NCI-H524 (cell line): ENCODE measurements at places on chromosomes 13 and 19.
A peak's percentile ranks its signal among the peaks of the same experiment; 100 is the strongest.

DNA sequence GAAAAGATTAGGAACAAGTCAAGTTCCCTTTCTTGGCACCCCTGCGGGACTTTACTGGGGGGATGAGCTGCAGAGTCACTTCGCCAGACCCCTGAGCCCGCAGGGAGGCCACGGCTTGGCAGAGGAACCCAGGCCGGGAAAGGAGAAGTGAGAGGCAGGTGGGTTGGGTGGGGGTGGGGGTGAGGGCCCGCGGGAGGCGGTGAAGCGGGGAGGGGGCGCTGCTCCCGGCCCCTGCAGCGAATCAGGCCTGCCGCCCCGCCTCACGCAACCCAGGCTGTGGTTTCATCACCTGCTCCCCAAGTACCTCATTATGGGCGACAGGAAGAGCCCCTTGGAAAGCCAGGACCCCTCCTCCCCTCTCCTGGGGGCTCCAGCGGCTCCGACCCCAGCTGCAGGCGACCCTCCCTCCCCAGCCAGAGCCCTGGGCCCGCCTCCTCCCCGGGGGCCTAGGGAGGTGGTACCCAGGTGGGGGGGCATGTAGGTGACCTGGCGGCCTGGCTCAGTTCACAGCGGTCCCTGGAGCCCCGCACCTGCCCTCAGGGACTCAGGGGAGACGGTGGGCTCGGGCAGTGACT, 9.5 kb downstream of the MEF2B start:
- no peak for DNase-seq

DNA sequence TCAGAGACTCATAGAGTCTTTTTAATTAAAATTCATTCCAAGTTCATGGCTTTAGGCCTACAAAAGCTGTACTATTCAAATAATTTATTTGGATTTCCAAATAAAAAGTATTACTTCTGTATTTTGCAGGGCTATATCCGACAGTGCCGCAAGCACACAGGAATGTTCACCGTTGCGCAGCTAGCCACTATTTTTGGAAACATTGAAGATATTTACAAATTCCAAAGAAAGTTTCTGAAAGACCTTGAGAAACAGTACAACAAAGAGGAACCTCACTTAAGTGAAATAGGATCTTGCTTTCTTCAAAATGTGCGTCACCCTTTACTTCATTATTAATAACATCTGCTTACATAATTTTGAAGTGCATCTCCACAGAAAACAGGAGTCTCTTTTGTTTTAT, 20.5 kb upstream of the C1QTNF9 start:
- DNase-seq: no peak

DNA sequence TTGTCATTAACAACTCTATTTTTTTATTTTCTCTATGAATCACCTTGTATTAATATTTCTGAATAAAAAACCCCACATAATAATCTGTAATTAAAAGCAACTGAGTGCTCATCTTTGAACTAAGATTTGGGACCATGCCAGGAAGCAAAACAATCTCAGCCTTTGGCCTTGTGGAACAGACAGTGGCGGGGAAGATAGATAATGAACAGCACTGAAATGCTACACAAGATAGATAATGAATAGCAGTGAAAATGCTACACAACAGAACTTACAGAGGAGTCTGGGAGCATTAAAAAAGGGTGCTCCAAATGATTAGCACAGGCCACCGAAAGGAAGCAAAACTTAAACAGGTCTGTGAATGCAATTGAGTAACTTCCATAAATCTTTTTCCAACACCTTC, 134.9 kb downstream of the GPC5 start:
- DNase-seq: no peak

DNA sequence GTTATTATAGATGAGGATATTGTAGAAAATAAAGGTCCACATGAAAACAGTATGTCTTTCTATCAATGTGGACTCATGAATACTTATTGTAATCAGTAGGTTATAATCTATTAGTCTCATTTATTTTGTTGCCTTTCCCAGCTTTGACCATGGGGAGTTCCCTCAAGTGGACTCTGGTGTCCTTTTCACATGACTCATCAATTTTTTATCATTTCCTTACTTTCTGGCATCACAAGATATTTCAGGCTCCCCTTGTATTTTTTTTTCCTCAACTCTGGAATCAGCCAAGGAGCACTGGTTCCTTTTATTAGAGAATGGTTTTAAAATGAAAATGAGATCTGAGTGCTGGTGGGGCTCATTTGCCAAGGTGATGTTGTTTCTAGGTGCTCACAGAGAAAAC, 63.4 kb upstream of the DIAPH3 start:
- DNase-seq: no peak

DNA sequence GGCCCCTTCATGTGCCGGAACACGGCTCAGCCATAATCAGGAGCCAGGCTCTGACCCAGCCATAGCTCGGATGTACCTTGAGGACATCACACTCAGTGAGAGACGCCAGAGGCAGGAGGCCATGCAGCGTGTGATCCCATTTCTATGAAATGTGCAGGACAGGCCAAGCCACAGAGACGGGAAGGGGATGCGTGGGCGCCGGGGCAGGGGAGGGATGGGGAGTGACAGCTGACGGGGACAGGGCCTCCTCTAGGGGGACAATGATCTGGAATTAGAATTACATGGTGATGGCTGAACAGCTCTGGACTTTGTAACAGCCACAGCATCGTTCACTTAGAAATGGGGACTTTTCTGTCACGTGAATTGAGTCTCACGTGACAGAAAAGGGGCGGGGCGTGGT, 34.9 kb downstream of the SBNO2 start:
- DNase-seq: no peak

DNA sequence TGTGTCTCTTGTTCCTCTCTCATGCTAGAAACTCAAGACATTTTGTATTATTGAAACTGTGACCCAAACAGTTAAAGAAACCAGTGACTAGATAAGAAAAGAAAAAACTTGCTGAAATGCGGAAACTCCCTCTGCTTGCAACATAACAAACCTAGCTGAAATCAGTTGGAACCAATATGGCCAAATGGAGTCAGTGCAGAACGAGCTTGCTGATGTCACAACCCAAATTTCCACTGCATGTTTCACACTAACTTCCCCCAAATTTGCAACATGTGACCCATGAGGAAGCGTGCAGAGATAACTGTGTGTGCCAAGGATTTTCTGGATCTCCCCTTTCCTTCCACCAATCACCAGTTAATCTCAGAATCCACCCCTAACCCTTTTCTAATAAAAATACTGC, 208.0 kb downstream of the DLEU7 start:
- DNase-seq: no peak

GRCh38 chr19:47428177-47428894, 9.0 kb upstream of the MEIS3 start:
- peak; percentile 100 for DNase-seq

- DNase-seq: no peak
Measured at GRCh38 chr19:1909761-1910080, 4.5 kb downstream of the ADAT3 start.

DNA sequence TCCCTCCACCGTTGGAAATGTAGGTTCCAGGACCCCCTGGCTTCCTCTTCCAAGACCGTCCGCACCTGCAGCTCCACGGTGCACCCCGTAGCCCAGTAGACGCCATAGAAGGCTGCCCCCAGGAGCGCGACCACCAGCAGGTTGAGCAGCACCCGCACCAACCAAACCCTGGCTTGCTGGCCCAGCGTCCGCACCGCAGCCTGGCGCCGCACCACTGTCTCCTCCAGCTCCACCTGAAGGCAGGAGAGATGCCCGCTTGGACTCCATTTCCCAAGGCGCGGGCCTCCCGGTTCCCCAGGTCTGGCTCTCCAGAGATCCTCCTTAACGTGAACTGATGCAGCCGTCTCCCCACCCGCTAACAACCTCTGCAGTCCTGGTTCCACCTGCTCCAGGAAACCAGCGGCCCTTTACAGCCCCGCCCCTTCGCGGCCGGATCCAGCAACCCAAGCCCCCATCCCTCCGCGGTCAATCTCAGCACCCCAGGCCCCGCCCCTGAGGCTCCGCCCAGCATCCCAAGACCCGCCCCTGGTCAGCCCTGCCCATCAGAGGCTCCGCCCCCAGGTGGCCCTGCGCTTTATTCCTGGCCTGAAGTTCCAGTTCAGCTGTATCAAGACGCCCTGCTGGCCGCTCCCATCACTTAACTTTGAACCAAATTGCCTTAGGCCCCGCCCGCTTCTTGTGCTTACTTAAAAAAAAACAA, 5.0 kb upstream of the LENG1 start:
- DNase-seq: no peak

DNA sequence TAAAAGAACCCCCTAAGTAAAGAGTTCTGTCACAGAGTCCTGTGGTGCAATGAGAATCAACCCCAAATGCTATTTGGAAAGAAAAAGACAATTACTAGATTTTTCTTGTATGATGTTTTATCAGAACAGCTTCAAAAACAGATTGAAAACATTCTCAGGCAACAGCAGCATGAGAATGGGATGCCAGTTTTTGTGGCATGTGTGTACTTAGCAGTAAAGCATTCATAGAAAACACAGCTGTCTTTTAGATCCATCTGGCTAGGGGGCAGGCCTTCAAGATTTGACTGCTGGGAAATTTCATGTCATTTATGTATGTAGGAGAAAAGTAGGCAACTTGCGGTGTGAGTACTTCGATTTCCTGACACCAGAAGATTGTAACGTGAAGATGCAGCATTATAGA, 170.5 kb upstream of the HTR2A start:
- no peak for DNase-seq

- no peak for DNase-seq
Measured at GRCh38 chr13:59946944-59947343, 216.8 kb downstream of the DIAPH3 start.

DNA sequence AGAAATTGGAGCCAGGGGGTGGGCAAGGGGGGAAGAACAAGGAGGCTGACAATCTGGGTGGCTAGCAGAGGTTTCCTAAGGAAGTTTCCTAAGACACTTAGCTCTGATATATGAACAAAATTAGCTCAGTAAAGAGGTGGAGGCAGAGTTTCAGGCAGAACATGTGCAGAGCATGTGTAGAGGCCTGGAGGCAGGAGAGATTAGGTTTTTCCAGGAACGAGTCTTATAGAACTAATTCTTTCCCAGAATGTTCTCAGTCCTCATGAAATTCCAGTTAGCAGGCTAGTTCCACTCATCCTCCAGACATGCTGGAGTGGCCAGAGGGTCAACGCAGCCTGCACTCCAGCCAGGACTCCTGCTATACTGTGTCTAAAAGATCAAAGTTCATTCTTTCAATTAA, 184.7 kb downstream of the LACC1 start:
- DNase-seq: no peak

DNA sequence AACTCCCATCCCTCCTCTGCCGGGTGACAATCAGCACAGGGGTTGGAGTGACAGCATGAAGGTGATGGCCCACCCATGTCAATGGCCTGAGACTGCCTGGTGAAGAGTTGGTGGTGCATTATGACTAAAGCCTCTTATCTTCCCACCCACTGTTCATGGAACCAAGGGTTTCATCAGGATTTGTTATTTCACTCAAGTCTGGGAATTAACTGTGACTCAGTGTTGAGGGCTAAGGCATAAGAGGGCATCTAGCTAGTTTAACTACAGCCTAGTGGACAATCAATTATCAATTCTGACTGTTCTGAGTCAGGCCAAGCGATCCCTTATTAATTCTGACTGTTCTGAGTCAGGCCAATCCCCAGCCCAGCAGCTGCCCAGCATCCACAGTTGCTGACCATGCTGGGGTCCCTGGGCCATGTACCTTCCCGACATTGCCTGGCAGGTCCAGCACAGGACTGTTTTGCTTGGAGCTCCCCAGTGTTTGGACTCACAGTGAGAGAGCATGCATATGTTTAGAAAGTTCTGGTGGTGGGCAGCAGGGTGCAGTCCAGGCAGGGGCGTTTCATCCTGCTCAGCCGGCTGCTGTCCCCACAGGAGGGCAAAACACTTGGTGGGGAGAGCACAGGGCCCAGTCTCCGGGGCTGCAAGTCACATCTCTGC, 65.5 kb downstream of the RASL11A start:
- no peak for DNase-seq

GRCh38 chr19:57406516-57407123, 4.3 kb upstream of the ZNF17 start:
- peak; percentile 40 for DNase-seq

GRCh38 chr19:32396046-32396652, 9.4 kb upstream of the DPY19L3 start:
- no peak for DNase-seq

- no peak for DNase-seq
Measured at GRCh38 chr13:47114030-47114429, 217.2 kb upstream of the HTR2A start.

DNA sequence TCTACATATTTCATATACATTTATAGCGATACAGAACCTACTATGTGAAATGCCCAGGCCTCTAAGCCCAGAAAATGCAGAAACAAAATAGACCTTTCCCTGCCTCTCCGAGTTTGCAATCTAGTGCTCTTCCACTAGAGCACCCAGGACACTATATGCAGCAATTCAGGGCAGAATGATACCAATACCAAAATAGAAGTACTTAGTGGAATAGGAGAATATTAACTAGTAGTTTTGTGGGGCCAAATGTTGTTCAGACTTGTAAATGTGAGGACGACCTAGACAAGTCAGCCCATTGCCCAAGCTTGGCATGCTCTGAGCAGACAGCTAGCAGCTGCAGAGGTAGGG, 35.8 kb upstream of the FLT1 start:
- DNase-seq: no peak

DNA sequence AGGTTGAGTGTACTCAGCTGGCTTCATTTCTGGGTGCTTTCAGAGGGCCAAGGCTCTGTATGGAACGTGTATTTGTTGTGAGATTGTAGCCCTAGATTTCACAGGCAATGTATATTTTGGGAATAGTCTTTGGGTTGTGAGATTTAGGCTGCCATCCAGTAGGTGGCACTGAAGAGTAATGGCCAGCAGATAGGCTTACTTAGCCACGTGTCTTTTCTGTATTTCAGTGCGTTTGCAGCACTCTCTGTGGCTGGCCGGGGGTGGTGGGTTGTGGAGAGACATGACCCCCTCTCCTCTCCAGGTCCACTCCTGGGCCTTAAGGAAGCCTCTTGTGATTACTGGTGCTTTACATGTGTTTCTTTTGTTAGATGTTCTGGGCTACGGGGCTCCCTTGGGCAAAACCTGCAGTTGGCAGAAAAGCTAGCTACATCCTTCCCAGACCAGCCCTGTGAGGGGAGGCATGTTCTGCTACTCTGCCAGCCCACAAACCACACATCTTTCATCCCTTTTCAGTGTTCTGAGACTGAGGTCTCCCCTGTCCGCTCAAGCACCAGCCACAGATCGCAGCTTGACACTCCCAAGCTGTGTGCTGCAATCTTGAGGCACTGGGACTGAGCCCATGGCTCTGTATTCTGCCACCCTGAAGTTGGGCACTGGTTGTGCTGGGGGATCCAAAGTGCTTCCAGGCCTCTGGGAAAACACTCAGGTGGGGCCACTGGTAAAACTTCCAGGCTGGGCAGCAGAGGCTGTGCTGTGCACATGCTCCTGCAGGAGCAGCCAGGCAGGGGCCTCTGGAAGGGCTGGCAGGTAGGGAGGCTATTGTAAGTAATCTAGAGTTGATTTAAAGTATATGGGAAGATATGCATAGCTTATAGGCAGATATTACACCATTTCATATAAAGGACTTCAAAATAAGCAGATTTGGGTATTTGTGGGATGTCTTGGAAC, 1096.8 kb upstream of the PCDH20 start:
- peak; percentile 16 for DNase-seq

DNA sequence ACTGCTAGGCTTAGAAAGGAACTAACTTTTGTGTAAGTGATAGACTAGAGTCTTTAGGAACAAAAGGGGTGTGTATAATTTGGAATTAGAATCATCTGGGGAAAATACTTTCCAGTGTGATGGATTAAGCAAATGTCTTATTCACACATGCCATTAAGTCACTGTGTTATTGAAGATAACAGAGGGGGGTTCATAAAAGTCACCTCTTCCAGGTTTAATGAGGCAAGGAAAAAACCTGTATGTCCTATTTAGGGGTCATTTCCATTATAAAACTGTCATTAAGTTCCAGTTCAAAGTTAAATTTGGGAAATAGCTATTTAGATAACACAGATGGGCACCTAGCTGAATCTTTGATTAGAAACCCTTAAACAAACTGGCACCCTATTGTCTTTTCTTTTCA, 505.0 kb upstream of the GPC6 start:
- no peak for DNase-seq
